ENCODE measurements at places on chromosomes 5 and 9.
A peak's percentile ranks its signal among the peaks of the same experiment; 100 is the strongest.

GRCh38 chr5:149135536-149136201 lies 5.6 kb upstream of the ABLIM3 start:
- no peak for DNase-seq

DNA sequence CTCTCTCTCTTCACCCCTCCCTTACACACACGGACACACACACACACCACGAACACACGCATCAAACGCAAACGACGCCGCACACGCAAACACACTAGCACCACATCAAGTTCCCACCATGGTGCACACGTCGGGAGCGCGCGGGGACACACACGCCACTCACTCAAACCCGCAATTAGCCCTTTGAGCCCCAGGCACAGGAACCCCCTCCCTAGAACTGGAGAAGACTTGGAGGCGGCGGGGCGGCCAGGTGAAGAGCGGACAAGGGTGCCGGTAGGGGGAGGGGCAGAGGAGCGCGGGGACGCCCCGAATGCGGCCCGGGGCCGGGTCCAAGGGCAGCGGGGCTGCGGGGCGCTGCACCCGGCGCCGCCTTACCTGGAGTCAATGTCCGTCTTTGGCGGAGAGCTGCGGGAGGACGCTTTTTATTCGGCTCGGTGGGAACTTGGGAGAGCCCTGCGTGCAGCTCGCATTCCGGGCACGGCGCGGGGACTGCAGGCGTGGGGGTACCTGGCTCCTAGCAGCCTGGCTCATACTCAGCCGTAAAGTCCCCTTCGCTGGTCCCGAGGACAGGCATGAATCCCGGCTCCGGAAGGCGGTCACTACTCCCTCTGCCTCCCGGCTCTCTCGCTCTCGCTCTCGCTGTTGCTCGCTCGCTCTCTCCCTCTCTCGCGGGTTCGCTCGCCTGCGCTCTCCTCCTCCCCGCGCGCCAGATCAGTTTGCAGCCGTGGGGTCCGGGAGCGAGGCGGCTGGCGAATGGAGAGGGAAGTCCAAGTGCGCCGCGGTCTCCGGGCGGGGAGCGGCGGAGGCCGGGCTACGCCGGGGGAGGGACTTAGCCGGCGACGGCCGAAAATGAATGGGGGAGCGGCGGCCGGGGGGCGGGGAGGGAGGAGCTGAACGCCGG lies at the start of gene BRINP1:
Gene BRINP1, minus strand, starts transcription at position 755 of the 901 bp plus-strand sequence. CDS start 56,080 bp downstream, outside the sequence.
- DNase-seq: peak; percentile 63

- DNase-seq: no peak
These were observed 3.6 kb downstream of the HMGCS1 start for GRCh38 chr5:43309637-43310036.

DNA sequence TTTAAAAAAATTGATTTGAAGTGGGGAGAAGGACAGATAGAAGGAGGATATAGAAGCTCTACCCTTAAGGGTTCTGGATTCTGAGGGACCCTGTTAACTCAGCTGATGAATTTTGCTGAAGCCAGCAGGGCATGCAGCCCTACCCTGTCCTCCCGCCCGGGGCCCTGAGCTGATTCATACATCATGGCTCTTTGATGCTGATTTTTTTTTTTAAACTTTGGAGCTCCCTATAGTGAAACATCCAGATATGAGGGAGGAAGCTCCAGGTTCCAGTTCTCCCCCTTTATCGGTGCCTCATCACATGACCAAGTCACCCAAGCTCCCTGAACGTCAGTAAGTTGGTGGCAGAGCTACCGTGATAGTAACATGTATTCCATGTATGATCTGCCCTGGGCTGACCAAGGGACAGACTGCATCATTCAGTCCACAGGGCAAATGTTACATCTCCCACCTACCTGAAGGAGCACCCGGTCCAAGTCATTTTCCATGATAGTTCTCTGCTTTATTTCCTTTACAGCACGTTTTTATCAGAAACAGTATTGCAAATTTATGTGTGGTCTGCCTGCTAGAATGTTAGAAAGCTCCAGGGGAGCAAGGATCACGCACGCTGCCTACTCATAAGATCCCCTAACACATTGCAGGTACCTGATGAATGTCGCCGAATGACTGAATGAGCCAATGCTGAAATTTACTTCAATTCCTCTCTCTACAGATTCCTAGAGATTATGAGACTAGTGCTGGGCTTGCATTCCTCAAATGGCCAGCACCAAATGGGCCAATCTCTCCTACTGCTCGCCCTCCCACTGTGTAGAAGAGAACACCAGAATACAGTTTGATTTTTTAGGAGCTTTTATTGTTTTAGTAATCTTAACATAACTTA lies 25.9 kb downstream of the SPARC start:
- DNase-seq: no peak

GRCh38 chr9:109062543-109062942 lies 49.2 kb upstream of the CTNNAL1 start:
- no peak for DNase-seq

GRCh38 chr9:111474385-111474784 lies 9.8 kb downstream of the ECPAS start:
- DNase-seq: peak; percentile 18

GRCh38 chr5:134594797-134595457 lies 37.7 kb downstream of the SAR1B start:
- peak; percentile 46 for DNase-seq

DNA sequence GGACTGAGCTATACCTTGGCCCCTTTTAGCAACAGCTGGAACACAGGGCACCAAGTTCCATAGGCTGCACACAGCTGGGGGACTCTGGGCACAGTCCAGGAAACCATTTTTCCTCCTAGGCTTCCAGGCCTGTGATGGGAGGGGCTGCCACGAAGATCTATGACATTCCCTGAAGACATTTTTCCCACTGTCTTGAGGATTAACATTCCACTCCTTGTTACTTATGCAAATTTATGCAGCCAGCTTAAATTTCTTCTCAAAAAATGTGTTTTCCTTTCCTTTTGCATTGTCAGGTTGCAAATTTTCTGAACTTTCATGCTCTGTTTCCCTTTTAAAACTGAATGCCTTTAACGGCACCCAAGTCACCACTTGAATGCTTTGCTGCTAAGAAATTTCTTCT lies 580.1 kb upstream of the FTMT start:
- DNase-seq: no peak

GRCh38 chr5:172623313-172623980 lies 17.6 kb upstream of the NEURL1B start:
- DNase-seq: no peak

- DNase-seq: no peak
These were observed 5.3 kb upstream of the LCP2 start for GRCh38 chr5:170302653-170303501.

GRCh38 chr9:7984203-7984602 lies 184.6 kb upstream of the DMAC1 start:
- no peak for DNase-seq

DNA sequence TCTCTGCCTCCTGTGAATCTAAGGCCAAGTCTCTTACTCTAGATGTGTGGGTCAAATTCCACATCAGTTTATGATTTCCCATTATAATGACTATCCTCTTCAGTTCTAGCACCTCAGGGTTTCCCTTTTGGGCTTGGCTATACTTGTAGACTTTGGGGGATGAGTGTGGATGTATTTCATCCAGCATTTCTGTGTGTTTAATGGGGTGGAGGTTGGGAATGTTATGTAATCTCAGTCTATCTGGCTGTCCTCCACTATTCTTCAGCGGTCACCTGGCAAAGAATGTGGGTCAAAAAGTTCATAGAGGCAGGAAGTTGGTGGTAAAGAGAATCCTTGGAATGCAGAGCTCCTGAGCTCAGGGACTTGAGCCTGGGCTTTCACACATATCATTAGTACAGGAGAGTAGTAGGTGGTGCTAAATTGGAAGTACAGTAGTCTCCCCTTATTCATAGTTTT lies 64.9 kb downstream of the CFAP95 start:
- no peak for DNase-seq

- DNase-seq: no peak
These were observed 105.7 kb downstream of the SPRY4 start for GRCh38 chr5:142219146-142219545.

DNA sequence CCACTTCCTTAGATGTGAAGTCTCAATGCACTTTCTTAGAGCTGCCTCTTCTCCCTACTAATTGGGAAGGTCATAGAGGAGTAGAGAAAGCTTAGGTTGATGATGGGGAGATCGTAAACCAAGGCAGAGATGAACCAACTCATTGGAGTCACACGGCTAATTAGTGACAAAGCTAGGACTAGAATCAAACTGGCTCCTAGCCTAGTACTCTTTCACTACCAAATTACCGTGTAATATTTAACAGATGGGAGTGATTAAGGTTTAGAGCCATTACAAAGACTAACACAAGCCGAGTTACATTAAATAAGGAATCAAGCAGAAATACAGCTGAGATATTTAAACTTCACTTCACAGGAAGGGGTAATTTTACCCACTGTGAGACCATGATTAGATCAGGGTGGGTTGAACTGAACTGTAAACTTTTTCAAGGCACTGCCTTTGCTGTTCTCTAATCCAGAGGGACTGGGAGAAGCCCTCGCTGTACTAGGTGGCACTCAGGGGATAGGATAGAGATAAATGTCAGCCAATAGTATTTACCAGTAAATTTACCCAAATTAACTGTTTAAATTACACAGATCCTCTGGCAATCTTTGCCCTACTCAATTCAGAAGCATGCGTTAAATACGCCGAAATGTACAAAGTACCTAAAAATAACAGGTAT lies 166.4 kb upstream of the PIK3R1 start:
- DNase-seq: peak; percentile 37

- DNase-seq: no peak
These were observed 251.1 kb upstream of the TUT7 start for GRCh38 chr9:86605303-86605702.

DNA sequence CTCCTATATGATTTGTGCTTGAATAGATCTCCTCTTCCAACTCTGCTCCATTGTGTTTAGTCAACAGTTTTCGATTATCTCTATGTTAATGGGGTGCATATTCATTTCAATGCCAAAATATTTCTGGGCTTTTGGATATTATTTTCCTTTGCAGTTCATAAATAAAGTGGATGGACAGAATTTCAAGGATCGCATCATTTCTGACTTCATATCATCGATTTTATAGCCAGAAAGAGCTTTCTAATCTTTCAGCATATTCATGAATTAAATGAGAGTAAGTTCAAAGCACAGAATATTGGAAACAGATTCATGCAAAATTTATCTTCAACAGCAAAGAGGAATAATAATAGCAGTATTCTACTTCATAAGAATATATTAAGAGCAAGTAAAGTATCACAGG lies 60.0 kb upstream of the MINAR2 start:
- DNase-seq: no peak

GRCh38 chr5:42020788-42021530 lies 95.9 kb downstream of the FBXO4 start:
- DNase-seq: no peak

DNA sequence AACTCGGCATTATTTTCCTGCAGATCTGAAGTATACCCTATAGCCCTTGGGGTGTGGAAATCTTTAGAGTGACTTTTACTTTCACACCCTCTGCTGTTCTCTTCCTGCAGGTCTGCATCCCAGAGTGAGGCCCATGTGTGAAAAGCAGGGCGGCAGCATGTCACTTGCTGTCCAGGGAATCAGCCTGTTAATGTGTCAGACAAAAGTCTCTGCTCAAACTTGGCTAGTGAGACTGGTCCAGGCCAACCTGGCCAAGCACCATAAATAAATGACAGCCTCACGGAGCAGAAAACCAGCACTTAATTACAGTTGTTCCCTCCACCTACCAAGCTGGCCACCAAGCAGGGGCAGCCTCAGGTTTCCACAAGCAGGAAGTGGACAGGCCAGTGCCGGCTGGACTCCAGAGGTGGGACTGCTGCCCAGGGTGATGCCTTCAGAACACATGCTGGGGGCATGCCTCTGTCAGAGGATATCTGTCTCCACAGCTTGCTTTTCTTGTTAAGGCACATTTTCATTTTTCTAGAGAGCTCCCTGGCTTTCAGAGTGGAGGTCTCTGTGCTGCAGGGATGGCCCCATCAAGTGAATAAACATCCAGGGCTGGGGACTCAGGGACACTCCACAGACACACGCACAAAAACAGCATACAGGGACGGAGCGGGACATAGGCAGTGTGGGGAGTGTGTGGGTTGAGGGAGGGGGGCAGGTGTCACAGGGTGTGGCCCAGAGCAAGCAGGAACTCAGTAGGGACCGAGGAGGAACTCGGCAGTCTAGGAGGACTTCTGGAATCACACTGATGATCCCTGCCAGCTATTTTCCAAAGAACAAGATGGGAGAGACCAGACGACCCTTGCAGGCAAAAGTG lies 243.8 kb upstream of the IRX1 start:
- DNase-seq: no peak

DNA sequence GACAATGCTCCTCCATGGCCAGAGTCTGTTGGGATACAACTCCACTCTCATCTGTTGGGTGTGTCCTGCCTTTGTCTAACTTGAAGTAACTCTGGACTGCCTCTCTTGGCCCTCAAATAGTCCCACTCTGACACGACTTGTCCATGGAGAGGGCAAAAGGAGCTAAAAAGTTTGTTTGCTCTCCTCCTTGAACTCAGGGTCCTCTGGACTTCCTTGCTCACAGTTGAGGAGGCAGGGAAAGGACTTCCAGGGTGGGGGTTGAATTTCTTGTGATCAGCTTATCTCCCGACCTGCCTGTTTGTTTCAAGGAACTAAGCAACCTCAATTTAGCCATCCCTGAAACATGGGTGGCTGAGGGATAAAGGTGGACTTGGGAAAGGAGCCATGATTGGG lies 11.7 kb downstream of the DNAJB5 start:
- no peak for DNase-seq

GRCh38 chr9:34582787-34583186 lies 6.7 kb downstream of the CNTFR start:
- DNase-seq: no peak

DNA sequence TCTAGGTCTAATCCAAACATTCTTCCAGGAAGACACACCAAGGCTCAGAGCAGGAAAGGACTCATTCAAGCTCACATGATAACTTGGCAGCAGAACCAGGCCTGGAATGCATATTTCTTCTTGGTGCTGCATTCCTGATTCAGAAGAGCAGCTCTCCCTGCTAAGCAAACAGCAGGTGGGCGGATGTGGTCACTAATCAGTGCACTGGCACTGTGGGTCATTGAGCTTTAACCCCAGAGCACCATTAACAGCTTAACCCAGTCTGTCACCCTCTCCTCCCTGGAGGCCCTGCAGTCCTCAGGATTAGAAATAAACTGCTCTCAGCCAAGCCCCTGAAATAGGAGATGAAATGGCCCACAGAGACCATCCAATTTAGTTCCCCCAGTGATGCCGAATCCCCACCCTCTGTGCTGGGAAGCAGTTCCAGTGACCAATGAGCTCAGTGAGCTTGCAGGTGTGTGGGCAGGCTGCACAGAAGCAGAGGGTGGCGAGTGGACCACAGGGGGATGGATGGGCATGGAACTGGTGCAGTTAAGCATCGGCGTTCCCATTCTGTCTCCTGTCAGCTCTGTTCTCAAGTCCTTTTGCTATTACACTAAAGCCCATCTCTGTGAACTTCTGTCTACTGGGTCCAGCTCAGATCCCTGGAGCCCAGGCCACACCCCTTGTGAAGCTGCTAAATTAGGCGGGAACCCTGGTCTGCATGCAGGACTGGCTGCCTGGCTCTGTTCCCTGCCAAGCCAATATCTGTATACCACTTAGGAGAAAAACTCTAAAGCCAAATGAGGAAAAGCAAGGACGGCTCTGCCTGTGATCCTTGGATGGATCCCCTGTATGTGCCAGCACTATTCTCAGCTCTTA lies 16.6 kb upstream of the MEGF9 start:
- DNase-seq: no peak

All from DMS 273 treated with DMSO at 0.1 percent for 48 hours (cell line).